ENCODE measurements at places on chromosomes 5 and 9.

DNA sequence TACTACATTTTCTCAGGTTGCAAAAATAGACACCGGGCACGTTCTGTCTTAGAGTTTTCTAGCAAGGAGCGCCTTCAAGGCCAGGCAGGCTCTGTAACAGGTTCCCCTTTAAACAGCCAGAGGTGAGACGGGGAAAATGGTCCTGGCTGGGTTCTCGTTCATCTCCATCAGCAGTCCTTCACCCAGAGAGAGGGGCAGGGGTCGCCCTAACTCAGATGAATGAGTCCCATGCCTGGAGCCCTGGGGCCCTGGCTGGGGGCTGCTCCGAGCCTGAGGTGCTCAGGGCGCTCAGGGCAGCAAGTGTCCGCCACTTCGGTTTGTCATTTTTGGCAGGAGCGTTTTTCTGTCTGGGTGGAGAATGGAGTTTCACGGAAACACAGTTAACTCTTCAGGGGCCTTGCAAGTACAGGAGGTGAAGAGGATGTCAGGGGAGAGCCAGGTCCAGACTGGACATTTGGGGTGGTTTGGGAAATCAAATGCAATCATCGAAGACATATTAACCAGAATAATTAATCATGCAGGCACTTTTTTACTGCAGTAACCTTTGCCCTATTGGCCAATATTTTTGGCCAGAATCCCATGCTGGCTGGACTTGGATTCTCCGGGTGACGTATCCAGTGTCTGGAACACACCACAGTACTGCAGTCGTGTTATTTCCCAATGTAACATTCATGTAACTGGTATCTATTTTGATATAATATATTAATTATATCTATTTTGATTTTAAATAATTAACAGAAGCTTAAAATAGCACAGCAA, 2.9 kb downstream of the NTNG2 start:
- no peak for DNase-seq

DNA sequence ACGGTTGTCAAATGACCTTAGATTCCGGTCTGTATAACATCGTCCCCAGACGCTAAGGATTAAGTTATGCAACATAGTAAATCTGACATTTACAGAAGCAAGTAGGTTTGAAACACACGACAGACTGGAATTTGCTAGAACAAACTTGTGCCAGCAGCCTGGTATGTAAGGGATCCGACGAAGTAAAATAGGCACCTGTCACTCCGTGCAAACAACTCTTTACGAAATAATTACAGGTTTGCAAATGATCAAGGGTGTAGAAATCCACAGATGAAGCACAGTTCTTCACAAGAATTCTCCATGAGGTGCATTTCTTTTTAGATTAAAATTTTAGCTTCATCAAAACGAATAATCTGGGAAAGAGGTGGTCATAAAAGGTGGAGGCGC, 508 bp downstream of the MOCS2 start:
- no peak for DNase-seq

GRCh38 chr5:107304684-107305083, 366.1 kb downstream of the EFNA5 start:
- DNase-seq, result no peak

GRCh38 chr9:120860083-120860482, 16.9 kb downstream of the PHF19 start:
- no peak for DNase-seq

DNA sequence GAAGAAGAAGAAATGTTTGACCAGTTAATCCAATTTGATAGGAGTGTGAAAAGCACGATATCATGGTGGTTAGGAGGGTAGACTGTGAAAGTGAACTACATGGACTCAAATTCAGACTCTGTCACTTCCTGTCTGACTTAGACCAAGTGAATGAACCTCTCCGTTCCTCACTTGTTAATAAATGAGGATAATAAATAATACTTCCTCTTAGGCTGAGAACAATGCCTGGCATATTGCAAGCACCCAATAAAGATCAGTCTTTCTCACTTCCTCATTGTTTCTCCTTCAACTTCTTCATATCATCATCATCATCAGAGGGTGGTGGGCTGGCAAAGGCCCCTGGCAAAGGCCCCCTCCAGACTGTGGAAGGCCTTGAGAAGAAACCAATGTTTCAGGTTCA, 148.7 kb downstream of the CDK5RAP2 start:
- no peak for DNase-seq

GRCh38 chr5:132195727-132196126, 31.9 kb downstream of the P4HA2 start:
- DNase-seq, result no peak

GRCh38 chr5:123157791-123158581, 68.9 kb downstream of the PRDM6 start:
- DNase-seq, result no peak

DNA sequence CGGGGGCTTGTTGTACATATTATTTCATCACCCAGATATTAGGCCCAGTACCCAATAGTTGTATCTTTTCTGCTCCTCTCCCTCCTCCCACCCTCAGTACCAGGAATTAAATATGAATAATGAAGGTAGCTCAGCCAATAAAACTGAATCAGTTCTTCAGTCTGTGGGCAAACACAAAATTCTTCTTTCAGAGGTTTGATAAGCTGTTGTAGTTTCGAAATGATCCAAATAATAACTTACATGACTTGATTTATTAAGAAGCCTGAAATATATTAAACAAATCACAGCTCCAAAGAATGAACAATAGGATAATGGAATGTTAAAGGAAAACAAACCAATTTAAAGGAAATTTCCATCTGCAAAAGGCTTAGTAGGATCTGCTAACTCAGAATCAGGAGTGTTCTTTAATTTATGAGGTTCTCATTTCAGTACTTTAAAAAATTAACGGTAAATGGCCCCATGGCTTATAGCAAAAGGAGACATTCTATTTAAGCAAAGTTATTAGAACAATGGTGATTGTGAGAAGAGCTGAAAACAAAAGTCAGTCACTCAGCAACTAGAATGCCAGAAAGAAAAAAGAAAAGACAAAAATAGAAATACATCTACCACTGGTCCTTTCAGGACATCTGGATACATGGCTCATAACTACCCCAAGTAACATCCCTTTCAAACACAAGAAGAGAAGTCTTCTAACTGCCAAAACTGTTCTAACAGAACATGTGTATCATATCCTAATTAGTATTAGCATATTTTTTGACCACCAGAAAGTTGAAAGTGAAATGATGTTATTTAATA, 62.4 kb downstream of the NR3C1 start:
- no peak for DNase-seq

- no peak for DNase-seq
Observed at GRCh38 chr5:4659851-4660250, 480.3 kb upstream of the ADAMTS16 start.

- no peak for DNase-seq
Observed at GRCh38 chr5:126628102-126628501, 27.4 kb downstream of the PHAX start.

DNA sequence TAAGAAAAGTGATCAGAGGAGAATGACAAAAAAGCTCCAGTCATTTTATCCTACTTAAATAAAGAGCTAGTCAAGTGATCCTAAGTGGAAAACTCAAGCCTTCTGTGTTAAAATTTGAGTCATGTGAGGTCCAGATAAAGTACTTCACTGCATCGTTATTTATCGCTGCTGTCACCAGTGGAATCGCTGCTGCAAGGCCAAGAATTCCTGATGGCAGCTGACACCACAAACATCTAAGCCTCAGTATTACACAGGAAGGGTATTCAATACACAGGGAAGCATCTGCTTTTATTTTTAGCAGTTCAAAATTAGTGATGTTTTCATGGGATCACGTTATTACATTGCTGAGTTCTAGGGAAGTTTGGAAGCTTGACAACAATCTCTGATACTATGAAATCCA, 190.3 kb downstream of the GOLPH3 start:
- DNase-seq, result no peak

- no peak for DNase-seq
Observed at GRCh38 chr5:79077680-79078365, 8.3 kb downstream of the BHMT2 start.

DNA sequence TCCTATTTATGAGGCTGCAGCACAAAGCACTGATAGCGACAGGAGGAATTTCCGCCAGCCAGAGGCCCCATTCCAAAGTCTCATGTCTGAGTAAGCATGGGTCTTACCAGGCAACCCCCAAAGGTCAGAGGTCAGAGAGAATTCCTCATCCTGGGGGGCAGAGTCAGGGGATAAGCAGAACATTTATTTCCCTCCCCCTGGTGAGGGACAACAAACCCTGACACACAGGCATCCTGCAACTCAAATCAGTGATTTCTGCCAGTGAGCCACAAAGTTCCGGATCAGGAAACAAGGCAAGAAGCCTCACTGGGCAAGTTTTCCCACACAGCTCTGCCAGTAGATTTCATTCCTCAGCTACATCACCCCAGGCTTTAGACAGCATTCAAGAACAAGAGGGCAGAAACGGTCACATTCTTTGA, 37.0 kb downstream of the ADAMTS12 start:
- peak; percentile 22 for DNase-seq

GRCh38 chr5:179536676-179537075, 13.7 kb upstream of the RUFY1 start:
- DNase-seq, result no peak

- no peak for DNase-seq
Observed at GRCh38 chr9:132923346-132923902, 21.0 kb downstream of the TSC1 start.

DNA sequence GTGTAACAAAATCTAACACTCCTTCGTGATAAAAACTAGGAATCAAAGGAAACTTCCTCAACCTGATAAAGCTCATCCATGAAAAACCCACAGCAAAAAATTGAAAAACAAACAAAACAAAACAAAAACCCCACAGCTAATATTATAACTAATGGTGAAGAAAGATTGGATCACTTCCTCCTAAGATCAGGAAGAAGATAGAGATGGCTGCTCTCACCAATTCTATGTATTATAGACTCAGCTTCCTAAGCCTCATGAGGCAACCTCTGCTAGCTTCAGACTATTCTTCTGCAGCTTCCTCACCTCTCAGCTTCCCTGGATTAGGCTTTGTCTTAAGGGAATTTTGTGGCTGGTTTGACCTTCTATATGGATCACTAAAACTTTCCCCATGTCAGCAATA, 40.1 kb downstream of the PHAX start:
- DNase-seq, result no peak

DNA sequence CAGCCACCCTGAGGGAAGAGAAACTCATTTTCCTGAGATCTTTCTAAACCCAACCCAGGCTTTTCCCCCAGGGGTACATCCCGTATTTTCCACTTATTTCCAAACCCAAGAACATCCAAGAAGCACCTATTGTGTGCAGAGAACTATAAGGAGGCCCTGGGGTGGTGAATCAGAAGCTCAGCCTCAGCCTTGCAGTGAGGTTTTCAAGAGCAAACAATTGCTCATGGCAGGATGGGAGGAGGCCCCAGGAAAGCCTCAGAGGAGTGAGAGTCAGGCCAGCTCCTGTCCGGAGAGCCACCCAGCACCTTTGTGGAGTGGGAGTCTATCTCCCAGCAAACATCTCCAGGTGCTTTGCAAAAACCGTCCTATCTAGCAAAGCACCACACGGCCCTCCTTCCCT, 19.2 kb downstream of the NIPAL4 start:
- DNase-seq, result no peak

GRCh38 chr5:158235159-158235547, 376.2 kb upstream of the CLINT1 start:
- DNase-seq, result no peak

- DNase-seq, result no peak
Observed at GRCh38 chr9:76586390-76587314, 127.7 kb downstream of the GCNT1 start.

DNA sequence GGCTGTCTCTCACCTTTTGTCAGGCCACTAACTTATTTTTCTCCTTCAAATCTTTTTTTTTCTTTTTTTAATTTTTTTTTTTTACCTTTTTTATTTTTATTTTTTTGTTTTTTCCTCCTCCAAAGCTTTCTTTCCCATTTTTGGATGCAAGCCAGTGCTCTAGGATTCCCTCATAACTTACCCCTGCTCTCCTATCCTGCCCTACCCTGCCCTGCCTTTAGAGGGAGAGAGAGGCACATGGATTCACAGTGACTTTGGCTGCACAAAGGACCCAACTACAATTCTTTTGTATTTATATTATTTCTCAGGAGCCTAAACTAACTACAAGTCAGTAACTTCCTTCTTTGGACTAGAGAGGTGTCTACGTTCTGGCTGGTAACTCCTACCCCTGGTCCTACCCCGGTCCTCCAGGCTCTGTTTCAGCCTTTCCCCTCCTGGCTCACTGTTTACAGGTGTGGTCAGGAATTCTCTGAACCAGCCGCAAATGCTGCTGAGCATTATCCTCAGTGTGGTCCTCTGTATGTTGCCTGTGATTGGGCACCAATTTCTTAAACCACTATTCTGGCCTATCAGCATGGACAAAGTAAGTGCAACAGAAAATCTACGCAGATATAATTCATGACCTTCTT, 8.4 kb upstream of the RUSC2 start:
- DNase-seq, result peak; percentile 24

Measured in H54 (cell line).